ENCODE measurements at places on chromosomes 6 and 20.
A peak's percentile ranks its signal among the peaks of the same experiment; 100 is the strongest.

- H3K4me1 ChIP-seq = peaks cover 12% of the 10 kb centered on the region
- DNase-seq = no peak
- H3K27me3 ChIP-seq = no peaks in the 10 kb centered on the region
- H3K27ac ChIP-seq = peak overlapping the region; percentile 47
Observed at GRCh38 chr6:149851461-149852110, 12.6 kb downstream of the LRP11 start.

DNA sequence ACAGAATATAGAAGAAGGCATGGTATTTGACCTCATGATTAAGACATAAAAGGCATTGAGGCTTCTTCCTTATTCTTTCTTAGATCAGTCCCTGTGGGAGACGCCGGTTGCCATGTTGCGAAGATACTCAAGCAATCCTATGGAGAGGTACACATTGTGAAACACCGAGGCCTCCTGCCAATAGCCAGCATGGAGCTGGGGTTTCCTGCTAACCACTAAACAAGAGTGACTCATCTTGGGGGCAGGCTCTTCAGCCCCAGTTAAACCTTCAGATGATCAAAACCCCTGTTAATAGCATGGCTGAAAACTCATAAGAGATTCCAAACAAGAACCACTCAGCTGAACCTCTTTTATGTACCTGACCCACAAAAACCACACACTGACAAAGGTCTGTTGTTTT lies 478.8 kb downstream of the CD83 start:
- DNase-seq = no peak
- H3K27ac ChIP-seq = no peak overlapping the region
- H3K27me3 ChIP-seq = no peaks in the 10 kb centered on the region
- H3K36me3 ChIP-seq = peaks cover 2% of the 10 kb centered on the region
- no peak overlapping the region for H3K4me3 ChIP-seq

DNA sequence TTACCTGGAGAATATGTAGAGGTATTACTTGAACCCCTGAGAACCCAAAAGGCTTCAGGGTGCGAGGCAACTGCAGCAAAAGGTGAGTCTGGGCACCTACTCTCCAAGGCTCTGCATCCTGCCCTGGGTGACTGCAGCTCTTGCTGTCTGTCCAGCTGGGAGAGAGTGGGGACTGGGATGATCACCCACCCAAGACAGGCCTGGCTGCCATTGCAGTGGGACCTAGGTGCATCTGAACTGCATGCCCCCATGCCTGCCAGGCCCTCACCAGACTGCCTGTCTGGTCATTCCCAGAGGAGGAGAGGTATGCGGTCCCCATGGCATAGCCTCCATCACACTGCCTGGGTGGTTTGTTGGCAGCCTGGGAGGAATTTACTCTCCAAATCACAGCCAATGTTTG lies 563.9 kb downstream of the TFAP2A start:
- H3K4me3 ChIP-seq = no peak overlapping the region
- no peak for DNase-seq
- no peaks in the 10 kb centered on the region for H3K36me3 ChIP-seq
- no peak overlapping the region for H3K27ac ChIP-seq
- no peaks in the 10 kb centered on the region for H3K27me3 ChIP-seq

DNA sequence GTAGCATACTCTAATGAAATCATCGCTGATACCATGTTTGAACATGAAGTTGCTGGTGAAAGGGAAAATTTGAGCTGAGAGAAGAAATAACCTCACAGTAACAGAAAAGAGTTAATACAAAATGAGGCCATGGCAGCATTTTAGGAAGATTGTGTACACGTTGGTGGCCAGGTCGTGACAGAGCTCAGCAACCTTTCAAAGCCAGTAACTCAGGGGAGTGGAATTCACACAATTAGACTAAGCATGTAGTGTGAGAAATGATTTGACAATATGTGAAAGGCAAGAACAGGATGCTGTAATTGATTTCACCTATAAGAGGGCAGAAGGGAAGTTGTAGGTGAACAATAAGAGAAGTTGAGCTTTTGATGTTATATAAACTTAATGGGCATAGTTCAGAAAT lies 246.3 kb downstream of the OGFRL1 start:
- DNase-seq = no peak
- no peak overlapping the region for H3K27ac ChIP-seq
- no peak overlapping the region for H3K4me3 ChIP-seq
- H3K36me3 ChIP-seq = no peaks in the 10 kb centered on the region
- H3K4me1 ChIP-seq = peaks cover 3% of the 10 kb centered on the region

GRCh38 chr6:157806131-157806855 lies 16.8 kb upstream of the SNX9 start:
- H3K27me3 ChIP-seq = peaks cover 6% of the 10 kb centered on the region
- no peak overlapping the region for H3K27ac ChIP-seq
- DNase-seq = no peak
- no peaks in the 10 kb centered on the region for H3K36me3 ChIP-seq

DNA sequence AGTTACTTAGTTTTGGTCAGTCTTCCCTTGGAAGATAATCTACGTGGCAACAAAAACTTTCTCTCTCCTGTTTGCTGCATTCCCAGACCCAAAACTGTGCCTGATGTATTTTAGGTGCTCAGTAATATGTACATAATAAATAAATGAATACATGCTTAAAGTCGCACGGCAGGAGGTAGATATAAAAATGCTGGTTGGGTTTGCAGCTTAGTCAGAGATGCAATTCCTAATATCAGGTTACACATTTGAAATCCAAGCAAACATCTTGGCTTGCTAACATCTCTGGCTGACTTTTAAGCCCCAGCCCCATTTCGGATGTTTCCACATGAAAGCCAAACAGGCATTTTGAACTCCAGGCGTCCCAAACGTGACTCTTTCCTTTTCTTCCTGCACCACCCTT lies 91.0 kb downstream of the KCNQ5 start:
- H3K4me3 ChIP-seq = no peak overlapping the region
- no peak for DNase-seq
- H3K4me1 ChIP-seq = no peaks in the 10 kb centered on the region
- no peaks in the 10 kb centered on the region for H3K36me3 ChIP-seq

DNA sequence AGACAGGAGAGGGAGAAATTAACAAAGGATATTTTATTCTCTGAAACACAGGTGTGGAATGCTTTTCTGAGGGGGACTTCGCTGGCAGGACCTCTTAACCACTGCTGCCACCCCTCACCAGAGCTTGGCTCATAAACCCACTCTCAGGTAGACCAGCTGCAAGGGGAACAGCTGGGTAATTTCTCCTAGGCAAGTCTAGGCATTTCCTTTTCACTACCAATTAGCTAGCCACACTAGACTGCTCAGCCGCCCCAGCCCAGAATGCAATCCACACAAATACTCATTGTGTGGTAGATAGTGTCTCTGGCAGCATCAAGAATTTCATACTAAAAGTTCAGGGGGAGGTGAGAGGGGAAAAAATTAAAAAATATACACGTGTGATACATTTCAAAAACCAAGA lies 267.6 kb upstream of the ID4 start:
- H3K4me1 ChIP-seq = no peaks in the 10 kb centered on the region
- DNase-seq = no peak
- H3K27me3 ChIP-seq = no peaks in the 10 kb centered on the region
- no peak overlapping the region for H3K27ac ChIP-seq

DNA sequence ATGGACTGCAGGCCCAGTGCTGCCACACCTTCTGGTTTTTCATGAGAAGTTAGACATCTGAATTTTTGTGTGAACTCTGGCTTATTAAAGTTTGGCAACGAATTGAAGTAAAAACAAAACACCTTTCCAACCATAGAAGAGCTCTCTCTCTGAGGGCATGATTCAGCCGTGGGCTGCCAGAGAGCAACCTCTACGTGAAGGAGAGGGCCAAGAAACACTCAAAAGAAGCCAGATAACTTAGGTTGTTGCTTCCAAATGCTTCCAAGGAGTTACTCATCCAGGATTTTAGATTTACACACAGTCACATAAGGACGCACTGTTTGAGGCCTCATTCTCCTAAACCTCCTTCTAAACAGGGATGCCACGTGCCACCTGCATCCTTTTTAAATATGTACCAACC lies 65.5 kb downstream of the NRN1 start:
- no peak overlapping the region for H3K27ac ChIP-seq
- no peaks in the 10 kb centered on the region for H3K4me1 ChIP-seq
- no peak overlapping the region for H3K4me3 ChIP-seq
- peaks cover 11% of the 10 kb centered on the region for H3K27me3 ChIP-seq
- no peaks in the 10 kb centered on the region for H3K36me3 ChIP-seq
